ENCODE measurements at places on chromosomes 1 and 21.

DNA sequence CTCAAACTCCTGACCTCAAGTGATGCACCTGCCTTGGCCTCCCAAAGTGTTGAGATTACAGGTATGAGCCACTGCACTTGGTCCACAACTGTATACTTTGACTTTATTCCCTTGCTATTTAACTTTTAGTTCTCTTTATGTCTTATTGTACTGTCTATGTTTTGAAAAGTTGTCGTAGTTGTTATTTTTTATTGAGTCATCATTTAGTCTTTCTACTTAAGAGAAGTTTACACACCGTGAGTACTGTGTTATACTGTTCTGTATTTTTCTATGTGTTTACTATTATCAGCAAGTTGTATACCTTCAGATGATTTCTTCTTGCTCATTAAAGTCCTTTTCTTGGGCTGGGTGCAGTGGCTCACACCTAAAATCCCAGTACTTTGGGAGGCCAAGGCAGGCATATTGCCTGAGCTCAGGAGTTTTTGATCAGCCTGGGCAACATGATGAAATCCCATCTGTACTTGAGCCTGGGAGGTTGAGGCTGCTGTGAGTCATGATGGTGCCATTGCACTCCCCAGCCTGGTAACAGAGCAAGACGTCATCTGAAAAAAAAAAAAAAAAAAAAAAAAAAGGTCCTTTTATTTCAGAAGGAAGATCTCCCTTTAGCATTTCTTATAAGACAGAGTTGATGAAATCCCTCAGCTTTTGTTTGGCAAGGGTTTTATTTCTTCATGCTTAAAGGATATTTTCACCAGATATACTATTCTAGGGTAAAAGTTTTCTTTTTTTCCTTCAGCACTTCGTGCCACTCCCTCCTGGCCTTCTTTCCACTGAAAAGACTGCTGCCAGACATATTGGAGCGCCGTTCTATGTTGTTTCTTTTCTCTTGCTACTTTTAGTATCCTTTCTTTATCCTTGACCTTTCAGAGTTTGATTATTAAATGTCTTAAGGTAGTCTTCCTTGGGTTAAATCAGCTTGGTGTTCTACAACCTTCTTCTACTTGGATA is 47.6 kb downstream of the TNFSF18 start:
- no peak for DNase-seq

DNA sequence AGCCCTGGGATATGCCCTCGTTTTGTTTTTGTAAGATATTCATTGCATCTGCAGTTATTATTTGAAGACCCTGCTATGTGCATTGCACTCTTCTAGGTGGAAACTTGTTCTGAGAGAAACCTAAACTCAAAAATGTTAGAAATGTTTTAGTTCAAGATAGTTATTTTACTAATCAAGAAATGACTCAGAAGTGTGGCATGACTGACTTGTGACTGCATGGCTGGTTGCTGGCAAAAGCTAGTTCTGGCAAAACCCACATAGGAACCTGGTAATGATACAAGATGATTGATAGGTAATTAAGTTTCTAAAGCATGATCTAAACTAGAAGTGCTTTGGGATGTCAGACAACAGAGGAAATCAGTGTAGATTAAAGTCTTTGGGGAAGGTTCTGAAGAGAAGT is 33.8 kb upstream of the NFASC start:
- no peak for DNase-seq

DNA sequence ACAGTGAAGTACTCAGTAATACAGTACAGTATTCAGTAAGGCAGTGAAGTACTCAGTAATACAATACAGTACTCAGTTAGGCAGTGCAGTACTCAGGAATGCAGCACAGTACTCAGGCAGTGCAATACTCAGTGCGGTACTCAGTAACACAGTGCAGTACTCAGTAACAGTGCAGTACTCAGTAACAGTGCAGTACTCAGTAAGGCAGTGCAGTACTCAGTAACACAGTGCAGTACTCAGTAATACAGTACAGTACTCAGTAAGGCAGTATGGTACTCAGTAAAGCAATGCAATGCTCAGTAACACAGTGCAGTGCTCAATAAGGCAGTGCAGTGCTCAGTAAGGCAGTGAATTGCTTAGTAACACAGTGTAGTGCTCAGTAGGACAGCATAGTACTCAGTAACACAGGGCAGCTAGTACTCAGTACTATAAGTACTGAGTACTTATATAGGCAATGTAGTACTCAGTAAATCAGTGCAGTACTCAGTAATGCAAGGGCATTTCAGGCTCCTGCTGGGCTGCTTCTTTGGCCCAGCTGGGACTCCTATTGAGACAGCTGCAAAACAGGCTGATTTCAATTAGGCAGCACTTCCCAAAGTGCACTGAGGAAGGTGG is 411.3 kb downstream of the DISC1 start:
- no peak for DNase-seq

DNA sequence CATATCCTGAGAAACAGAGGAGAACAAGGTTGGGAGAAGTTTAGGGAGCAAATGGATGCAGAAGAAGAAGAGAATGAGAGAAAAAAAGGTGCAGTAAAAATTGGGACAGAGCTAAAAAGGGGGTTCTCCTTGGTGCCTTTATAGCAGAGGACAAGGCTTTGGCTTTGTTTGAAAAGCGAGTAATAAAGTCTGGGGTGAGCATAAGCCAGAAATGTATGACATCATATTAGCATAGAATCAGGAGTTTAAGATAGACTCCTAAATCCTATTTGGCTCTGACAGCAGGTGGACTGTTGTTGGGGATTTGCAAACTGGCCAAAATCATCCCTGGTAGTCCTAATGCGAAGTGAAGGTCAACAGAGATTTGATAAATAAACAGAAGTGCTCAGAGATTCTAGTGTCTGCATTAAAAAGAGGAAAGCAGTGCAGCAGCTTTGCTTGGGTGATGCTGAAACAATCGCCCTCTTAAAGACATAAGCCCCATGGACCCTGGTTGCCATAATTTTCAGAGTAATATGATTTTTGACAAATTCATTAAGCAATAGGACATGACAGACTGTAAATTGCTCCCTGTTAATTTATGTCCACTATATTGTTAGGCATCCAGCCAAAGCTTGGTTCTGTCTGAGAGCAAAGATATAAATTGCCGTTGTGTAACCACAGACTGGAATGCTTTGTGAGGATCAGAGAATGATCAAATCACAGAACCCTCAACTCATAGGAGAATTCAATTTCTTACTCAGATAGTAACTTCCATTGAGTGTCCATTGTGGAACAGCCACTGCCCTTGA is 385.0 kb upstream of the NFIA start:
- DNase-seq, result peak; percentile 56

DNA sequence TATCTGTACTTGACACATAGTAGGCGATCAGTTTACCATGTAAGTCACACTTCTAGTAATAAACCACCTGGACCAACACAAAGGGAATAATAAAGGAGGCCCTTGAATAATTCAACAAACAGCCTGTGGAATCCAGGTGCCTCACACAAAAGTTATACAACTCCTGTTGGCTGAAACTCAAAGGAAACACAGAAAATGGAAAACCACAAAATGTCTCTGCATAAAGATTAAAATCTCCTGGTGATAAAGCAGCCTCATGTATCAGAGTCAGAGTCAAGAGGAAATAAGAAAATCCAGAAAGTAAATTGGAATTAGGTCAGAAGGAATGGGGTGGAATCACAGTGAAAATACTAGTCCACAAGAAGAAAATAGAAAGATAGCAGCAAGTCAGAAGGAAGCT is 592.5 kb downstream of the NPHP4 start:
- DNase-seq, result no peak

DNA sequence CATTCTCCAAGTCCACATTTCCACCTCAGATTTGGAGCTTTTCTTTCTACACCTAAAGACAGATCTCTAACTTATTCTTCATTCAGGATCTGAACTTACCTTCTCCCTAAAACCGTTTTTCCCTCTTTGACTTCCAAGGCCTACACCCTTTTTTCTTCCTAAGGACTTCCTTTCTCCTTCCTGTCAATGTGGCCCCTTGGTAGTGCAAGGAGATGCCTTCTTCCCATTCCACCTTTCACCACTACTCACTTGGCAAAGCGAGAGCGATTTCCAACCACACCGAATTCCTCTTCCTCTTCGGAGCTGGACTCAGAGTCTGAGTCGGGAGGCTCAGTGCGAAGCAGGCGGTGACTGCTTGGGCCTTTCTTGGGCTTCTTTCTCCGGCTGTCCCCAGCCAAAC is 1.3 kb downstream of the EFCAB14 start:
- DNase-seq, result no peak

DNA sequence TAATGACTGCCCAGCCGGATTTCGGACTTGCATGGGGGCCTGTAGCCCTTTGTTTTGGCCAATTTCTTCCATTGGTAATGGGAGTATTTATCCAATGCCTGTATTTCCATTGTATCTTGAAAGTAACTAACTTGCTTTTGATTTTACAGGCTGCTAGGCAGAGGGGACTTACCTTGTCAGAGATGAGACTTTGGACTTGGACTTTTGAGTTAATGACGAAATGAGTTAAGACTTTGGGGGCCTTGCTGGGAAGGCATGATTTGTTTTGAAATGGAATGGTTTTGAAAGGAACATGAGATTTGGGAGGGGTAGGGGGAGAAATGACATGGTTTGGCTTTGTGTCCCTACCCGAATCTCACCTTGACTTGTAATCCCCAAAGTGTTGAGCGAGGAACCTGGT is 9.6 kb downstream of the UBE2G2 start:
- no peak for DNase-seq

DNA sequence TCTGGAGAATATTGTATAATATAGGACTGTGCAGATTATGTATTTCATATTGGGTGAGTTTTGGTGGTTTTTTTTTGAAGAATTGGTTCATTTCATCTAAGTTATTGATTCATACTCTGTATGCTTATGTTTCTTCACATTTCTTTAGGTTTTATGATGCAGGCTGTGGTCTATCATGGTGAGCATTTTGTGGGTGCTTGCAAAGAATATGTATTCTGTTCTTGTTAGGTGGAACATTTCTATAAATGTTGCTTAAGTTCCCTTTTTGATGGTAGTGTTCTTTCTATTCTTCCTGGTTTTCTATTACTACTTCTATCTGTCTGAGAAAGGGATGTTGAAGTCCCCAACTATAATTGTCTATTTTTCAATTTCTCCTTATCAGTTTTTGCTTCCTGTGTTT is 42.6 kb downstream of the PKN2 start:
- DNase-seq, result no peak

- DNase-seq, result no peak
These were observed 431 bp downstream of the ARPC5 start for GRCh38 chr1:183635099-183635605.

DNA sequence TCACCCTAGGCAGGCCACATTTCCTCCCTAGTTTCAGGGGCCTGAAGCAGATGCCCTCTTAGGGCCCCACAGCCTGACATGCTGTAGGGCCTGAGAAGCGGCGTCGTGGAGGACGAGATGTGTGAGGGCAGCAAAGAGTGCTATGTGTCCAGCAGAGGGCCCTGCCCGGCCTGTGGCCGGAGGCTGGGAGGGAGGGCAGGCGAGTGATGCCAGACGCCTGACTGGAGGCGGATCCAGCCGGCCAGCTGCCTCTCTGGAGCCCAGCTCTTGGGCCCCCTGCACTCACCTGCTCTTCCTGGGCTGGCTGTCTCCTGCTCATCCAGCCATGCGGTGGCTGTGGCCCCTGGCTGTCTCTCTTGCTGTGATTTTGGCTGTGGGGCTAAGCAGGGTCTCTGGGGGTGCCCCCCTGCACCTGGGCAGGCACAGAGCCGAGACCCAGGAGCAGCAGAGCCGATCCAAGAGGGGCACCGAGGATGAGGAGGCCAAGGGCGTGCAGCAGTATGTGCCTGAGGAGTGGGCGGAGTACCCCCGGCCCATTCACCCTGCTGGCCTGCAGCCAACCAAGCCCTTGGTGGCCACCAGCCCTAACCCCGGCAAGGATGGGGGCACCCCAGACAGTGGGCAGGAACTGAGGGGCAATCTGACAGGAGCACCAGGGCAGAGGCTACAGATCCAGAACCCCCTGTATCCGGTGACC is at the start of gene GPR37L1:
Gene GPR37L1 (plus strand): TSS at position 279 of the 697 bp plus-strand sequence. CDS start 47 bp downstream, at position 326.
- DNase-seq, result no peak

- DNase-seq, result no peak
These were observed 457.2 kb upstream of the RUNX1 start for GRCh38 chr21:35506352-35506751.

DNA sequence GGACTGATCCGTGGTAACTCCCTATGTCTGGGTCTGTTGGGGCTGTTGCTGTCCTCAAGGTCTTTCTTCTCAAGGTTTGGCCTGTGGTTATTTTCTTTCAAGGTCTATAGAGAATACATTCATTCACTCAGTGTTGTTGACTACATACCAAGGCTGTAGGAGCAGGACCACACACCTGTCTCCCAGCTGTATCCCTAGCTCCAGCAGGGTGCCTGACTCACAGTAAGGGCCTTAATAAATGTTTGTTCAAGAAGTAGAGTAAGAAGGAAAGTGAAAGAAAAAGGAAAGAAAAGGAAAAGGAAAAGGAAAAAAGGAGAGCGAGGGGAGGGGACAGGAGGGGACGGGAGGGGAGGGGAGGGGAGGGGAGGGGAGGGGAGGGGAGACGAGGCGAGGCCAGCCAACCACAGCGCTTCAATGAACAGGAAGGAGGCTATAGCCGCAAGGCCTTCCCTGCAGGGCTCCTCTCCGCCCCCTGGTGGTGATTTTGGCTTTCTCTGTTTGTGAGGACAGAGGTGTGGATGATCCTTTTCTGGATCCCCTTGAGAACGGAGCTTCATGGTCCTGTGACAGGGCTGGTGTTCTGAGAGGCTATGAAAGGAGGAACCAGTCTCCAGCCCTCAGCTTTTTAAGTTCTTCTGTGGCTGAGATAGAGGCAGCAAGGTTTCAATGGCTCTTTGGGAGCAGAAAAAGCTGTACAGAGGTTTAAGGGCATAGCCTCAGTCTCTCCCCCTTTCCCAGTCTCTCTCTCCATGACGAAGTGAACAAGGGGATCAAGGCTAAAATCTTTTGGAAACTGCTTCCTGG is 30.6 kb upstream of the LCE5A start:
- DNase-seq, result no peak
